ENCODE measurements at places on chromosomes 1 and 21.

GRCh38 chr1:115179397-115180079 lies 90.2 kb upstream of the TSPAN2 start:
- no peak for DNase-seq

DNA sequence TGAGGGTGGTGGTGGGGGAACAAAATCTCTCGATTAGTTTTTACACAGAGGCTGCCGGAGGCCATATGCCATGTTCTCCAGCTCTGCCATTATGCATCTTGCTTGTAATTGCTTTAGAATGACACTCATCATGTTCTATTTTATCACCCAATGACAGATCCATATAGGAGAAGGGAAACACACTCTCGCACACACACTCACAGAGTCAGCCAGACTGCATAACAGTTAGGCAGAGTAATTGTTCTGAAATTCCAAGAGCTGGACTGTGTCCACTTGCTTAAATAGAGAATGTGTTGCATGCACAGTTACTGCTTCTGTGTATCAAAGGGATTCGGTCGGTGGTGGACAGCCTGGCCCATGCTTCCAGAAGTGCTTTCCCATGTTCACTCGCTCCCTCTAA lies 30.6 kb downstream of the KCND3 start:
- DNase-seq, result peak; percentile 13

GRCh38 chr1:68308034-68308433 lies 75.7 kb upstream of the WLS start:
- peak; percentile 17 for DNase-seq

DNA sequence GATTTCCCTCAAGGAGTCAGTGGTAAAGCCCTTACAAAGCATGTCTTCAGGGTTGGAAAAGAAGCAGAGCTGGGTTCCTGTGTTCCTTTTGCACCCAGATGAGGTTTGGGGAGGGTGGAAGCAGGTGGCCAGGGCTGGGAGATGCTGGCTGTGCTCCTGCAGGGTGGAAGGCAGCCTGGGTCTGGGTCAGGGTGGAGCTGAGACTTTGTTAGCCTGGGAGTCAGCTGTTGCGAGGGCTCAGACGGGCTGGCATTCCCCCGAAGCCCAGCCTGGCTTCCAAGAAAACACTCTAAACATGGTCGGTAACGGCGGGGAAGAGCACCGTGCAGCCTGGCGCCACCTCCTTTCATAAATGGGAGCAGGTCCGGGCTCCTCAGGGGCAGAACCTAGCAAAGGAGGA lies 43.7 kb upstream of the EPS8L3 start:
- DNase-seq, result no peak

- DNase-seq, result no peak
Observed at GRCh38 chr1:160419150-160419837, 18.9 kb downstream of the VANGL2 start.

GRCh38 chr1:36284061-36284460 lies 22.1 kb upstream of the SH3D21 start:
- no peak for DNase-seq

DNA sequence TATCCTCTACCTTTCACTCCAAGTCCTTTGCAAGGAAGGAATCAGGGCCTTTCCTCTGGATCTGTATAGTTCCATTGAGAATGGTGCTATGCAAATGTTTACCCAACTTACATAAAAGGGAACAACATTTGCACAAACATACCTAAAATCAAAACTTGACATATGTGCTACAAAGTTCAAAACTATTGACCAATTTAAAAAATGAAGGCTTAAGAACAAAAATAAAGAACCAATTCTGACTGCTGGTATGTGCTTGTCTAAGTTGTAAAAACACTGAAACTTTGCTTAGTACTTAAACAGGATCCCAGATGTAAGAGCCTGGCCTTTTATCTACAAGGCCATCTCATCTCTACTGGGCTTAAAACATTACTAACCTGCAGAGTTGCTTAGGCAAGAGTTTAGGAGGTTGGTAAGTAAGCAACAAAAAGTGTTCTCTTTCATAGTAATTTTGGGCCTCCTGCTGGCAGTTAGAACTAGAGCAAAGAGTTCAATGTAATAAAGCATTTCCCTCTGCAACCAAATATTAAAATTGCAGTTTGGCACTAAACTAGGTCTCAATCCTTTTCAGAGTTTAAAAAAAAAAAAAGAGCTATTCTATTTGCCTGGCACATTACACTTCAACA lies 2.0 kb downstream of the SCMH1 start:
- DNase-seq, result no peak

DNA sequence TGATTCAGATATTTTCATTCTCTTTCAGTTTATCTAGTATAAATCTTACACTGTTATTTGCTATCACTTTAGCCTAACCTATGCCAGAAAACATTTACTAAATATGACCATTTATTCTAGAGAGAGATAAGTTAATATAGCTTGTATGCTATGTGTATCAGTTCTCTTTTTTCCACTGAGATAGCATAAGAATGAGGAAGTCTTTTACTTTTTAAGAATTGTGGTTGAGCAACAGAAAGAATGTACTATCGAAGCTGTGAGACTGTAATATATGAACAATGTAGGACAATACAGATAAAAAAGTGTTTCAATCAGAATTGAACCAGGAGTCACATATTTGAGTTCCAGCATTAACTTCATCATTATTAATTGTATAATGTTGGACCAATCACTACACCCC lies 479.9 kb upstream of the PLXNA2 start:
- DNase-seq, result no peak

GRCh38 chr1:244730153-244730933 lies 77.4 kb downstream of the DESI2 start:
- peak; percentile 77 for DNase-seq

DNA sequence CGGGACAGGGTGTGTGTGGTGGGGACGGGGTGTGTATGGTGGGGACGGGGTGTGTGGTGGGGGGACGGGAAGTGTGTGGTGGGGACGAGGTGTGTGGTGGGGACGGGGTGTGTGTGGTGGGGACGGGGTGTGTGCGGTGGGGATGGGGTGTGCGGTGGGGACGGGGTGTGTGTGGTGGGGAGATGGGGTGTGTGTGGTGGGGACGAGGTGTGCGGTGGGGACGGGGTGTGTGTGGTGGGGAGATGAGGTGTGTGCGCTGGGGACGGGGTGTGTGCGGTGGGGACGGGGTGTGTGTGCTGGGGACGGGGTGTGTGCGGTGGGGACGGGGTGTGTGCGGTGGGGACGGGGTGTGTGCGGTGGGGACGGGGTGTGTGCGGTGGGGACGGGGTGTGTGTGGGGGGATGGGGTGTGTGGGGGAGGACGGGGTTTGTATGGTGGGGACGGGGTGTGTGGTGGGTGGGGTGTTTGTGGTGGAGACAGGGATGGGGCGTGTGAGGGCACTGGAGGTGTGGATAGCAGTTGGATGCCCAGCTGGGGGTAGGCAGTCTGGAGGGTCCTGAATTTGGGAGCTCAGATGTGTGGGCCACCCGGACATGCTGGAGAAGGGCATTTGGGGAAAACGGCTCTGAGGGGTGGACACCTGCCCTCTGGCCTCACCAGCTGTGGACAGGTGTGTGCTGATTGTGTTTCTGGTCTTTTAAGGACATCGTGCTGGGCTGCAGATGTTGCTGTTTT lies 16.9 kb downstream of the IBA57 start:
- DNase-seq, result no peak

GRCh38 chr1:212586206-212587015 lies 22.1 kb upstream of the ATF3 start:
- DNase-seq, result no peak

- DNase-seq, result no peak
Observed at GRCh38 chr1:217373761-217374701, 256.9 kb downstream of the GPATCH2 start.

DNA sequence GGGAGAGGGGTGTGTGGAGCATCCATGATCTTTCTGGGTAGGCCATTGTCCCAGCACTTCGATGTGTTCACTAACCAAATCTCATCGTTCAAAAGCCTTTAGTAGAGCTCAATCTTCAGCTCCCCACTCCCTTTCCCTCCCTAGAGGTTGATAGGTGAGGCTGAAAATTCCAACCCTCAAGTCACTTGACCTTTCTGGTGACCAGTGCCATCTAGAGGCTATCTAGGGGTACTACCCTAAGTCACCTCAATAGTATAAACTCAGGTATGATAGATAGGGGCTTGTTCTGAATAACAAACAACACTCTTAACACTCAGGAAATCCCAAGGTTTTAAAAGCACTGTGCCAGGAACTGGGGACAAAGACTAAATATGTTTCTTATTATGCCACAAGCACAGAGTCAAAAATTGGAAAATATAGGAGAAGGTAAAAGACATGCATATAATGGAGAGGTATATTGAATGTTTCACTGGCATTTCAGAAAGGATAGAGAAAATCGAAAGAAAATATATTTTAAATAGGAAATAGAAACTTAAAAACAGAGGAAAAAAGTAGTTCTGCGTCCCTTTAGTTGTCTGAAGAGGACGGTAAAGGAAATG lies 42.9 kb upstream of the CD53 start:
- peak; percentile 25 for DNase-seq

DNA sequence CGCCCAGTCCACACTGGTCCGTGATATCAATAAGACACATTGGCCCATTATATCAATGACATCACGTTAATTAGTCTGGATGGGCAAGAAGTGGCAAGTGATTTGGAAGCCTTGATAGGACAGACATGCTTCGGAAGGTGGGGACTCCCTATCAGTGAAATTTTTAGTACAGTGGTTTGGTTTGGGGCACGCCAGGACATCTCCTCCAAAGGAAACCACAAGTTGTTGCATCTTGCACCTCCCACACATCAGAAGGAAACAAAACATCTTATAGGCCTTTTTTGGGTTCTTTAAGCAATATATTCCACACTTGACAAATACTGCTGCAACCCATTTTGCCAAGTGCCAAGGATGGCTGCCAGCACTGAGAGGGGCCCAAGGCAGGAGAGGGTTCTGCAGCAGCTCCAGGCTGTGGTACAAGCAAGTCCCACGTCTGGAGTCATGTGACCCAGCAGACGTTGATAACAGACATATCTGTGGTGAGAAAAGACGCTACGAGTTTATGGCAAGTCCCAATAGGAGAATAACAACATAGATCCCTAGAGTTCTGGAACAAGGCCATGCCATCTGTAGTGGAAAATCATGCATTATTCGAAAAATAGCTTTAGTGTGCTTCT lies 95.3 kb upstream of the DISP3 start:
- no peak for DNase-seq

All from NCI-H1092 treated with DMSO at 0.1 percent for 48 hours (cell line).